ENCODE measurements at places on chromosomes 4 and X. TPM values are rescaled to one million over a fixed set of nuclear protein-coding genes. Genes with fewer than 3 reads are reported as not detected.

GRCh38 chrX:153970357-153971123 is 1.1 kb downstream of the HCFC1 start:
- no peak for DNase-seq

- peak; percentile 76 for DNase-seq
These were observed 1.5 kb downstream of the KLF8 start for GRCh38 chrX:56233682-56234081.

- DNase-seq = no peak
These were observed 27.0 kb upstream of the TMEM131L start for GRCh38 chr4:153438916-153439756.

- no peak for DNase-seq
These were observed 6.7 kb upstream of the IRAK1 start for GRCh38 chrX:154026136-154027021.

DNA sequence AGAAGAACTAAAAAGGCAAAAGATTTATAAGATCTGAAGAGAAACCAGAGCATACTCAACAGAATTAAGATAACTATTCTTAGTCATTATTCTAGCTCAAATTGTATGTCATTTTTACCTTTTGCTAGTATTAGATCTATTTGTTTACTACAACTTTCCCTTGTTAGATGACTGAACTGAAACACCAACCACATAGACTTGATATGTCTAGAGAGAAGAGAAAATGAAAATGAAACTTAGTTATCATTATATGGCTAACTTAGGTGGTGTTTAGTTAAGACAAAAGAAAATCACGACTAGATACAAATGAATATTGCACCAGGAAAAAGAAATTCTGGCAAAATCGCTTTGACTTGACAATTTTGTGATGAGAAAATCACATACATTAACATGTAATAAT is 690.8 kb downstream of the PCDH18 start:
- no peak for DNase-seq

DNA sequence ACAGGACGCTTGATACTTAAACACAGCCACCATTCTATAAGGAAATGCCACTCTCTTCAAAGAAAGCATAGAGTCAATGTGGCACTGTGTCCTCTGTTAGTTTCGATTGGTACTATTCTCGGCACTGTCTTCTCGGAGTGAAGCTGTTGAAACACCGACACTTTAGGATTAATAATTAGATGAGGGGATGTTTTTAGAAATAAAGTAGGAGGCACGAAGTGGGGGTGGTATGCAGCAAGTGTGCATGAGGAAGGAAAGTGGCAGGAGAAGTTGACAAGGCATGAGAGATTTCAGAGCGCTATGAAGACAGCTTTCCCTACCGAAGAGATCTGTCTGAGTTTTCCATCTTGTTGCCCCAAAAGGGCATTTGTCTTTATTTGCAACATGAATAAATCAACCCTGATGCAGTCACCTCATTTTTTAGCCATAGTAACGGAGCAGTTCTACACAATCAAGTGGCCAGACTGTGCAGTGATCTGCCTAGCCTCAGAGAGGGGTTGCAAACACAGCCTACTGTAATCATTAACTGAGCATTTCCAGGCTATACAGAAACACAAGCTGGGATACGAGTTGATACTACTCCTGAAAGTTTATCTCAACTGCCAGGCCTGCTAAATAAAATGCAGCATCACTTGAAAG is 8.3 kb downstream of the GPRIN3 start:
- DNase-seq = no peak

GRCh38 chrX:151692825-151693224 is 2.4 kb upstream of the PRRG3 start:
- no peak for DNase-seq

GRCh38 chr4:112735474-112735951 is 98.6 kb downstream of the LARP7 start:
- no peak for DNase-seq

DNA sequence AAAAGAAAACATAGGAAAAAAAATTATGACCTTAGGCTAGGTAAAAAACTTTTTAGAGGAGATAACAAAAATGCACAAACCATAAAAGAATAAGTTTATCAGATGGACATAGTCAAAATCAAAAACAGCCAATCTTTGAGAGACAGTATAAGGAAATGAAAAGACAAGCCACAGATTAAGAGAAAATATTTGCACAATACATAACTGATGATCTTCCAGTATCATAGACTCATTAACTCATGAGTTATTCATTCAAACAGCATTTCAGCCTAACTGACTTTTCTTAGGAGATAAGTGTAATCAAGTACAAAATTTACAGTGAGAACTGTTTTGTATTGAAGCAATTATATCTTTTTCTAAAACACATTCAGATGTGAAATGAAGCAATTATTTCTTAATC is 183.8 kb downstream of the FBXO8 start:
- DNase-seq = no peak

DNA sequence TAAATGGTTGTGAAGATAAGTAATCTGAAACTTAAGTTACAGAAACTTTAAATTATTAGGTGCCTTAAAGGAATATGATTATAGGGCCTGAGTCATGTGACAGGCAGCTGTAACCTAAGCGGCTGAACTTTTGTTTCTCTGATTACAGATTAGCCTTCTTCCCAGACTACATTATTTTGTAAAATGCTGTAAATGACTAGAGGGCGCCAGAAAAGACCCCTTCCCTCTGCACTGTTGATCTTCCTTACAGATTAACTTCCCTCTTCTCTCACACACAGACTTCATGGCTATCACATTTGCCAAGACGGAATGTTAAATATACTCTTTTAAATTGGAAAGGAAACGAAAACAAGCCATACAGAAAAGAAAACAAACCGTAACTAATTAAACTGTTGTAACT is 96.6 kb downstream of the EVC2 start:
- no peak for DNase-seq

GRCh38 chr4:170009291-170009690 is 16.9 kb downstream of the MFAP3L start:
- DNase-seq = no peak

GRCh38 chrX:8139716-8140115 is 31.4 kb downstream of the VCX2 start:
- DNase-seq = peak; percentile 31

DNA sequence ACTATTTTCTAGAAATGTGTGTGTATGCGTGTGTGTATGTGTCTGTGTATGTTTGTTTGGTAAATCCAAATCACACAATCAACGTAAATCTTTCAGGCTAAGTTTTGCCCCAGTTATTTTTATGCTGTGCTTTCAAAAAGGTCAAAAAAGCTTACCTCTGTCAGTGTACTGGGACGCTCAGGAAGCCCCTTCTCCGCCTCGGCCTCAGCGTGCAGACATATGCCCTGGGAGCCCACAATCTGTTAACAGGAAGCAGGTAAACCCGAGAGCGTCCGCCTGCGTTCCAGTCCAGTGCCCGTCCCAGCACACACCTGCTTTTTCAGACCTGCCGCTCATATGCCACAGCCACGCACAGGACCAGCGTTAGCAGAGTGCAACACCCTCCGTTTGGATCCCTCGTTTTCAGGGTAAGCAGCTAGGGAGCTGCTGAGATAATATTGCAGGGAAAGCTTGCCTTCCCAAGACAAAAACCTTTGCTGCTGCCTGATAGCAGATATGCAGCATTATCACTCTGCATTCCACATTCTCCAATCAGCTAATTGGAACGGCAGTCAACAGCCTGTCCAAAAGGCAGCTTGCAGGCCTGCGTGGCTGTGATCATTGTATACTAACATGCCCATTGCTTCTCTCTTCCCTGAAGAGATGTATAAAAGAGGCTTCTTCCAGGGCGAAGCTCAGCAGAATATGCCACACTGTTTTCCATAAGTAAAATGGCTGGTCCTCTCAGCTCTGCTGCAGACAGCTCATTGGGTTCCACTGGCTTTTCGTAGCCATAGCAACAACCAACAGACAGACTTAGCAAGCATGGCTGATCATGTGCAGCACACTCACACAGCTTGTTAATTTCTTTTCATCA is at the start of gene SORBS2:
TSS of gene SORBS2 (minus strand) at position 686 of the 856 bp plus-strand sequence. CDS start 121,623 bp downstream, outside the sequence.
- peak; percentile 59 for DNase-seq

The USP27X gene
- 3.1 TPM for total RNA-seq

The PPEF1 gene
- 0.71 TPM for total RNA-seq

Data from lower lobe of right lung (tissue), 2 donors.